ENCODE measurements at places on chromosomes 7 and 10.

- no peak for DNase-seq
Measured at GRCh38 chr7:157436076-157436475, 99.3 kb downstream of the DNAJB6 start.

DNA sequence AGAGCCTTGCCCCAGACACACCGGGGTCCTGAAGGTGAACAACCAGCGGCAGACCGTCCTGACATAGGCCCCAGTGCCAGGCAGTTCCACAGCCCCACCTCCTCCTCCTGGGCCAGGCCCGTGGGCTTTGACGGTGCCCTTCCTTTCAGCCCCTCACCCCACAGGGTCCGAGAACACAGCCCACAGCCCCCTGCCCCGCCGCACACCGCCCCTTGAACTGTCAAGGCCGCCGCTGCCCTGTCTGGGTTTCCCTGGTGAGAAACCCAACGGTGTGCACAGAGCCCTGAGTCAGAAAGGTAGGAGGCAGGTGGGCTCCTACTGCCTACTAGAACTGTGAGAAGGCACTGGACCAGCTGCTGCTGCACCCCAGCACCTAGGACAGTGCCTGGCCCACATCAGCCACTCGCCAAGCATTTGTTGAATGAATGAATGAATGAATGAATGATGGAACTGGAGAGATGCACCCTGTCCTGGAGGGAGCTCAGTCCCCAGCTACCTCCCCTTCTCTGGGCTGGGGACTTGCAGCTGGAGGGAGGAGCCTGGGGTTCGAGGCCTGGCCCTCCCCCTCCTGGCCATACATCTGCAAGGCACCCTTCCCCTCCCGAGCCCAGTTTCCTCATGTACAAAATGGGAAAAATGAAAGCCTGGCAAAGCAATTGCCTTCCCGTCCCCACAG is 117.9 kb downstream of the SLIT1 start:
- DNase-seq: no peak

DNA sequence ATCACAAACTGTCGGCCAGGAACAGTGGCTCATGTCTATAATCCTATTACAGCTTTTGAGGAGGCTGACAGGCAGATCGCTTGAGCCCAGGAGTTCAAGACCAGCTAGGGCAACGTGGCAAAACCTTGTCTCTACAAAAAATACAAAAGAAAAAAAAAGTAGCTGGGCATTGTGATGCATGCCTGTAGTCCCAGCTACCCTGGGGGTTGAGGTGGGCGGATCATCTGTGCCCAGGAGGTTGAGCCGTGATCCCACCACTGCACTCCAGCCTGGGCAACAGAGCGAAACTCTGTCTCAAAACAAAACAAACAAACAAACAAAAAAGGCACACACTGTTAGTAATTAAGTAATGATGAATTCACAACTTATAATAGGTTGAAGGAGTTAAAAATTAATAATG is 441.5 kb upstream of the PCDH15 start:
- DNase-seq: no peak

GRCh38 chr10:121519901-121520493 is 78.2 kb downstream of the FGFR2 start:
- DNase-seq: no peak

DNA sequence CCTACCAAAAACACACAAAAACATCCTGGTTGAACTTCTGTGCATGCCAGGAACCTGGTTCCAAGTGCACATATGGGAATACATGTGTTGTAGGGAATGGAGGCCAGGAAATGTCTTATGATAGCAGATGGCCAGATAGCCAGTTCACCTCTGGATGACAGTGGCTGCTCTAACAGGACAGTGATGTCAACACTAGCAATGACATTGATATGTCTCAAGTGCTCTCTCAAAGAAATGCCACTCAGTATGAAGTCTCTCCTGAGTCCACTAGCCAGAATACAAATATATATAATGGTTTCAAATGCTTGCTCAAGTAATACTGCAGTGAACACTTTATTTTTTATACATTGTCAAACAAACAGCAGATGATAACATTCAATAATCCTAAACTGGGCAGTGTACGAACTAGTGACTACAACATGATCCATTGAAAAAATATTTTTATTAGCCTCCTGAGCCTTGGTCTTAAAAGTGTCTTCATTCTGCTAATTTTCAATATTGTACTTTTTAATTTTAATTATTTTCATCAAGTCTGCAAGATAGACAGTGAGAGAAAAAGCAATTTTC is 26.0 kb upstream of the PCDH15 start:
- no peak for DNase-seq

DNA sequence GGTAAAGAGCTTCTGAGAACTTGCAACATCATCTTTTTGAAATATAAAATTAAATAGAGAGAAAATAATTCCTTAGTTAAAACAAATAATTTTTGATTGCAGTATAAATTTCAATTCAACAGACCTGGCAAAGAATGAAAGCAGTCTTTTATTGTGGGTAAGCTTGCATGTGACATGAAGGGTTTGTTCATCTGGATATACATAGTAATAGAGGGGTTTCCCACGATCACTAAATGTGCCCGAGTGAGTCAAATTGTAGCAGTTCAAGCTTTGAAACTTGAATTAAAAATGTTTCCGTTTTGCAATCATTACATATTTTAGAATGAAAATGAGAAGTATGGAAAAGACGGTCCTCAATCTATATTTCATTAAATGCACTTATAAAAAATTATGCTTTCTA is 658.4 kb upstream of the MBL2 start:
- no peak for DNase-seq

DNA sequence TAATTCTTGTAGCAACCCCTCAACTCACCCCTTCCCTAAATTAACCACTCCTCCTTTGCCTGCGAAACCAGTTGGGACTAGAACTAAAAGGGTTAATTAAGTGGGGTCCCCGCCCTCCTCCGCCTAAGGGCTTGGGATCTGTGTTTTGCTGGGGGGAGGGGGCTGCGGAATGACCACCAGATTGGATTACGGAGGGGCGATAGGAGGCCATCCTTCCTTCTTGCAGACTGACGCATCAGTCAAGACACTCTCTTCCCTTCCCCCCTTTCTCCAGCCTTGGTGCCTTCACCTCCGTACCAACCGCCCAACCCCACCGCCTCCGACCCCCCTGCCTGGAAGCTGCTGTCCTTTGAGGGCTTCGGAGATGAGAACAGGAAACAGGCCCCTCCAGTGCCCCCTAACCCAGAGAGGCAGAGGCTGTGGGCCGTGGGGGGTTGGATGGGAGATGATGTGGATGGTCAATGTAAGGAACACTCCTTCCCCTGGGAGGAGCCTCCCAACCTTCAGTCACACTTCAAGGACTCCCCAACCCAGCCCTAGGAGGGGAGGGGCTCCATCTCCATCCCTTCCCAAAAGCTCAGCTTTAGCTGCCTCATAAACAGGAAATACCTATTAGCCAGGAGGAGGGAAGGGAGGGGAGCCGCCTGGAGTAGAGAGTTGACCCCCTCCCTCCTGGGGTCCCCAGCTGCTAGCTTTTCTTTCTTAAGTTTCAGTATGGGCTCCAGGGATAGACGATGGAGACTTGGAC is 997 bp upstream of the LDB1 start:
- DNase-seq: no peak

DNA sequence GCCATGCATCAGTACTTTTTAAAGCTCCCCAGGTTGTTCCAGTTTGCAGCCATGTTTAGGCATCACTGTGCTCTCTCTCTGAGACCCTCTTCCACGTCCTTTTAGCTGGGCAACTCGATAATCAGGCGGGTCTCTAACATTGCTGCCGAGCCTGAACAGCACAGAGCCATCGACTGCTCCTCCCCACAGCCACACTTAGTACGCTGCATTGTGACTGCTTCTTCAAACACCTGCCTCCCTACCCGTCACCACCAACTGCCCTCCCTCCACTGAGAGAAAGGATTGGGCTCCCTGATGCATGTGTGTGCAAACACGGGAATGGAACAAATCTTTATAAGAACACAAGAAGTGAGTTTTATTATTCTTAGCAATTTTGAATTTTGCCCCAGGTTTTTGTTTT is 11.4 kb upstream of the TACR2 start:
- no peak for DNase-seq

- DNase-seq: no peak
Measured at GRCh38 chr10:28983799-28984198, 305.1 kb upstream of the LYZL1 start.

DNA sequence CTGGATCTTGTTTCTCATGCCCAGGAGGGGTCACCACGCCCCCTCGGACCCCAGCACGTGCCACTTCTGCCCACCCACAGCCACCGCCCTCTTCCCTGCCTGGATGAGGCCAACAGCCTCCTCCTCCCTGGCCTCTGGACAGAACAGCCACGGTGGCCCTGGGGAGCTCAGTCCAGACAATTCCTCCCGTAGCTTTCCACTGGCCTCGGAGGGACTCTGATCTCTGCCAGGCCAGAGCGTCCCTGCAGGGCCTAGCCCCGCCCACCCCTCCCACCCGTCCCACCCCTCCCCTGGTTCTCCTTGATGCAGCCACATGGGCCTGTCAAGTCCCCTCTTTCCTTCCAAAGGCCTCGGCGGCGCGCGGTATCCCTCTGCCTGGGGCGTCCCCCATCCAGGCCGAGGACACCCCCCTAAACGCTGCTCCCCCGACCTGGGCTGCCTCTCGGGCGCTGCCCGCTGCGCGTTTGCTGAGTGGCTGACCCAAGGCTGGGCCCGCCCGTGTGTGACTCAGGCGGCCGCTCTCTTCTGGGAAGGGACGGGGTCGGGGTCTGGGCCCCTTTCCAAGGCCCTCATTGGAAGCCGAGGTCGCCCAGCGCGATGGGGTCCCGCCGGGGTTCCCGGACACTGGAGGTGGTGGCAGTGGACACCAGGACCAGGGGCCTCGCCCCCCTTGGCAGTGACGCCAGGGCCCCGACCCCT is 557 bp downstream of the TMEM120A start:
- no peak for DNase-seq

DNA sequence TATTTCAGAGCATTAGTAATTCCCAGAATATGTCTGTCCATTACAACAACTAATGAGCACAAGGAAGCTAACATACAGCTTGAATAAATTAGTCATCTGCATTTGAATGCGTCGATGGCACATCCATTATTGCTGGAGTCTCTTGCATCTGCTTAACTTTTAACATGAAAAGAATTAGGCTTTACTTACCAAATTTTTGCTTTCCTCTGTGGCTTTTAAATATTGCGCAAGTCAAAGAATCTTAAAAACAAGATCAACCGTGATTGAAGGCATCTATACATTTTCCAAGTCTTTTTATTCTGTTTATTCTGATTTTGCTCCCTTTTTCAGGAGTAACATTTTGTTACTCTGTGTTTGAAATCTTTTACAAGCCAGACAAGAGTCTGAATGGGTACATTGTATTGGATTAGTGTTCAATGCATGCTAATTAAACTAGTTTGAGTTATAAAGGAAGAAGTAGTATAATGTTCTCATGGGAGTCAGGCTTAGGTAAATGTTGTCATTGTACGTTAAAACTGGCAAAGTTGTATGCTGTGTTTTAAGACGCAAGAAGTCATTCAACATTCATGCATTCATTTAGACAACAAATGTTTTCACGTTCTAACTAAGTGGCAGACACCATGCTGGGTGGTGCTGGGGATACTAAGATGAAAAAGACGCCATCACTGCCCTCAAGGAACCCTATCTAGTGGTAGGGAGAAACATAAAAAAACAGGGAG is 4.0 kb upstream of the CACNB2 start:
- no peak for DNase-seq

DNA sequence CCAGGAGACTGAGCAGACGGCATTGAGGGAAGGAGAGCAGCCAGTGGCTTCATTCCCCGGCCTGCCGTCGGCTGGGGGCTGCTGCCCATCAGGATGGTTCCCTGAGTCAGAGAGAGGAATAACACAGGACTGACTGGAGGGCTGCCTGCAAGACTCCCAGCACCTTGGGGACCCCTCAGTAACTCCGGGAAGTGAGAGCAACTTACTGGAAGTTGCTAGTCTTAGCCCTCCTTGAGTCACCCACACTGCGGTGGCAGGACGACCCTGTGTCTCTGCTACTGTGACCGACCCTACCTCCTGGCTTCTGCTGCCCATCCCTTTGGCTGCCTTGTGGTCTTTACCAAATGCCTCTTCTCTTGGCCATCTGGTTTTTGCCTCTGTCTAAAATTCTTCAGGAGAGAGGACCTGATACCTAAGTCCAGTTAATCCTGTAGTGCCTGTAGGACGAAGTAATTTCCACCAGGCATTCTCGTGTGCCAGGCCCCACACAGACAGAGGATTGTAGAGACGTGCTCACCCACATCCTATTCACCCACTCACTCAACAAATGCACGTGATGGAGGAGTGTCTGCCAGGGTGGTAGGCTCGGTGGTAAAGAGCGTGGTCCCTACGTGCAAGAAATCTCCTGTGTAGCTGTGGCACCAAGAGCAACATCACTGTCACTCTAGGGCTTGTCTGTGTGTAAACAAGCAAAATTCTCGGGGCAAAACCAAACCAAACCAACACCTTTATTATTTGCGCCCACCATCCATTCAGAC is 156.5 kb downstream of the PRKCQ start:
- DNase-seq: no peak

- DNase-seq: no peak
Measured at GRCh38 chr7:46320956-46321355, 399.9 kb upstream of the IGFBP3 start.

DNA sequence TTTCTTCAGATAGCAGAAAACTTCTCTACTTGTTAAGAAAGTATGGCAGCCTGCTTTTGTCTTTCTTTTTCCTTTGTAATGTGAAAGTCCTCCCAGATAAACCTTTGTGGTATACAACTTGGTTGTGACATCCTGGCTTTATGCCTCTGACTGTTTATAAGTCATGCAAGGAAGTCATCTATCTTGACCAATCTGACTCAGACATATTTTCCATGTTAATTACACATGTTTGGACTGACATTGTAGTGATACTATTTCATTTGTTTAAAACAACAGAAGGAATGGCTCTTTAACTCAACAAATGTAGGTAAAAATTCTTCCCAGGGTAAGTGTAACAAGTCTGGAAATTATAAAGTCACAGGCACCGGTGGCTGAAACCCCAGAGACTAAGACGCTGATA is 341.6 kb upstream of the MEOX2 start:
- DNase-seq: no peak

- no peak for DNase-seq
Measured at GRCh38 chr7:35905555-35905954, 104.7 kb downstream of the SEPTIN7 start.

GRCh38 chr7:36635091-36635490 is 89.2 kb downstream of the AOAH start:
- DNase-seq: no peak

- DNase-seq: no peak
Measured at GRCh38 chr10:126373147-126373546, 15.1 kb downstream of the ADAM12 start.

DNA sequence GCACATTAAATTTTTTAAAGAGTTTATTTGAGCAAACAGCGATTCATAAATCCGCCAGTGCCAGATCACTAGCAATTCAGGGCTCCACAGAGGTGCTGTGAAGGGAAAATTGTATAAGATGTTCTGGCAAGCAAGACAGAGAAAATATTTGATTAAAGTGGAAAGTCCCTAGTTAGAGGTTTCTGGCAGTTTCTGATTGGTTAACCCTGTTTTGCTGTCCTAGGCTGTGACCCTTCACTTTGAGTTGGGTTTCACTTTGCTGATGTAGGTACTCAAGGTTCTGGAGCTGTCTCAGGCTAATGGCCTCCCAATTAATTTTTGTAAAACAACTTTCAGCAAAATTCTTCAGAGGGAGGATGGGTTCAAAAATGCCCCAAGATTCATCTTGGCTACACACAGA is 79.4 kb upstream of the NXPH1 start:
- DNase-seq: no peak

- DNase-seq: no peak
Measured at GRCh38 chr10:59606551-59606961, 103.1 kb downstream of the SLC16A9 start.
